ENCODE measurements at places on chromosomes 6 and 20.
A peak's percentile ranks its signal among the peaks of the same experiment; 100 is the strongest.

DNA sequence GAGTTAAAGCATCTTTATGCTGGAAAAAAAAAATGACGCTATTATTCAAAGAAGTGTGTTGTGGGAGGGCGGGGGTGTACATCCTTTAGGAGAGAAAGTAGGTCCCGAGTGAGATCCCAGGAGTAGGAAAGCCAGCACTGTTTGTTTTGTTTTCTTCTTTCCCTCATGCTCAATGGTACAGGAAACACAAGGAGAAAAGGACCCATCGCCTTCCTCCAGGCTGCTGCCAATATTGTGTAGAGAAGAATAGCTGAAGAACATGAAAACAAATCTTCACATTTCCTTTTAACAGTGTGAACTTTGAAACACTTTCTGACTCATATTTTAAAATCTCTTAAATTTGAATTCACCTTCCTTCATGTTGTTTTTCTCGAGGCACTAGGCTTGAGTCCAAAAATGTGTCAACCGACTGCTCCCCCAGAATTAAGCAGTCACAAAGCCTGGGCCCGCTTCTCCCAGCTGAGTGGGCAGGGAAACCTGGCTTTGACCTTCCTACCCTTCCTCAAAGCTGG, 22.3 kb downstream of the PPP1R16B start:
- H3K36me3 ChIP-seq, result peaks cover 15% of the 10 kb centered on the region
- H3K27ac ChIP-seq, result peak overlapping the region; percentile 70
- DNase-seq, result no peak
- peaks cover 42% of the 10 kb centered on the region for H3K4me1 ChIP-seq
- H3K27me3 ChIP-seq, result no peaks in the 10 kb centered on the region

GRCh38 chr6:136324686-136325380, 35.2 kb upstream of the BCLAF1 start:
- no peak overlapping the region for H3K27ac ChIP-seq
- H3K4me1 ChIP-seq, result no peaks in the 10 kb centered on the region
- H3K36me3 ChIP-seq, result no peaks in the 10 kb centered on the region
- DNase-seq, result no peak
- no peak overlapping the region for H3K4me3 ChIP-seq
- H3K27me3 ChIP-seq, result no peaks in the 10 kb centered on the region

DNA sequence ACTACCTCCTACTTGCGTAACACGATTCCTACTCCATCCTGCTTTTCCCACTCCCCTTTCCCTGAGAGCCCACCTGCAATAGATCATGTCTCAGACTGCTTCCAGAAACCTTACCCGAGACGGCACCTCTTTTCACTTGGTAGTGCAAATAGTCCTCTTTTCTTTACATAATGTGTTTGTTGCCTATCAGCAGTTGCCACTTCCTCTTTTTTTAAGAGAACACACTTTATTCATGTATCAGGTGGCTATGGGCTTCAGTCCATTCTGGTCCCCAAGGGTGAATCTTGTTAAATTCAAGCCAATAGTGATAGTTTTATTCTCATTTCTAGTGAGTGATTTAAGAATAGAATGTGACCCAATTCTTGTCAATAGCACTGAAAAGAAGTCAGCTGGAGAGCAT, 57.7 kb upstream of the FERMT1 start:
- DNase-seq, result no peak
- H3K4me3 ChIP-seq, result no peak overlapping the region
- no peaks in the 10 kb centered on the region for H3K36me3 ChIP-seq

DNA sequence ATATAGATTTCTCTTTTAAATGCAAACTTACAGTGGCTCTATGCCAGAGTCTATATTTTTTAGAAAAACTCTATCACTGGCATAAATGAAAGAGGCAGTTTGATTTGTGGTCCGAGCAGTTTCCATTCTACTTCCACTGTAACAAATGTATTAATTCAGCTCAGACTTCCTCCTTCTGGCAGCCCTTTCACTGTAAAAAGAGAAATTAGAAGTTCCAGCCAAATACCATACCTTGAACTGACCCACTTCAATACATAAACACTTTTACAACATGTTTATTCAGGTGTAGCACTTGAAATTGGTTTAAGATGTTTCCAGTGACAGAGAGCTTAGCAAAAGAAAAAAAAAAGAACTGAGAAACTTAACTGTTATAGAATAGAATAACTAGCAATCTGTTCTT, 99.3 kb downstream of the BMP5 start:
- no peak overlapping the region for H3K4me3 ChIP-seq
- peaks cover 6% of the 10 kb centered on the region for H3K36me3 ChIP-seq
- H3K4me1 ChIP-seq, result no peaks in the 10 kb centered on the region
- no peak for DNase-seq
- no peak overlapping the region for H3K27ac ChIP-seq
- H3K27me3 ChIP-seq, result no peaks in the 10 kb centered on the region

Data from natural killer cell treated with Interleukin-12 subunit alpha and Interleukin-12 subunit beta and Interleukin-15 and Interleukin-18, amount 100 ng/mL, for 72 hours (primary cell).